ENCODE measurements at places on chromosomes 16 and 17. TPM values are rescaled to one million over a fixed set of nuclear protein-coding genes. Genes with fewer than 3 reads are reported as not detected.

The HCRT gene
- polyA plus RNA-seq, result not detected

The KRT32 gene
- 1.9 TPM for polyA plus RNA-seq

The CHST4 gene
- 0.01 TPM for polyA plus RNA-seq

The METTL9 gene
- 20.7 TPM for polyA plus RNA-seq

The VASN gene
- polyA plus RNA-seq, result 25.5 TPM

The GUCY2D gene
- 0.59 TPM for polyA plus RNA-seq

The ATAD5 gene
- polyA plus RNA-seq, result 0.99 TPM

The ODAD4 gene
- polyA plus RNA-seq, result 0.31 TPM

The ST6GALNAC2 gene
- polyA plus RNA-seq, result 17.5 TPM

The GPR142 gene
- not detected for polyA plus RNA-seq

The MT1G gene
- polyA plus RNA-seq, result 751 TPM

The PRSS36 gene
- polyA plus RNA-seq, result 1.7 TPM

The SLC16A11 gene
- 2.3 TPM for polyA plus RNA-seq

The TOM1L1 gene
- polyA plus RNA-seq, result 11.5 TPM

The MMP2 gene
- polyA plus RNA-seq, result 11.0 TPM

The CMC2 gene
- polyA plus RNA-seq, result 69.7 TPM

The CEP20 gene
- 17.6 TPM for polyA plus RNA-seq

The NFAT5 gene
- 2.7 TPM for polyA plus RNA-seq

The BTBD17 gene
- polyA plus RNA-seq, result not detected

The TRAPPC2L gene
- 44.1 TPM for polyA plus RNA-seq

The RHBDF1 gene
- 56.0 TPM for polyA plus RNA-seq

The TBC1D26 gene
- 0.06 TPM for polyA plus RNA-seq

The C16orf54 gene
- 0.33 TPM for polyA plus RNA-seq

The ANKFN1 gene
- polyA plus RNA-seq, result 0.08 TPM

The NKD1 gene
- 2.0 TPM for polyA plus RNA-seq

The SCNN1G gene
- 6.1 TPM for polyA plus RNA-seq

The COPZ2 gene
- 12.9 TPM for polyA plus RNA-seq

The TEKT3 gene
- polyA plus RNA-seq, result 0.21 TPM

The LRRC36 gene
- not detected for polyA plus RNA-seq

The RAB26 gene
- polyA plus RNA-seq, result 1.1 TPM

The UNC45B gene
- 0.02 TPM for polyA plus RNA-seq

The TMC8 gene
- 6.1 TPM for polyA plus RNA-seq

The DHX58 gene
- polyA plus RNA-seq, result 8.3 TPM

Measured in esophagus (tissue), 2 donors.